Activated naive CD8-positive, alpha-beta T cell treated with anti-CD3 and anti-CD28 coated beads, Interleukin-2, amount 10 ng/mL, durations not matched to agents 7 days and 5 days (primary cell): ENCODE measurements at places on chromosomes 13 and 19.

DNA sequence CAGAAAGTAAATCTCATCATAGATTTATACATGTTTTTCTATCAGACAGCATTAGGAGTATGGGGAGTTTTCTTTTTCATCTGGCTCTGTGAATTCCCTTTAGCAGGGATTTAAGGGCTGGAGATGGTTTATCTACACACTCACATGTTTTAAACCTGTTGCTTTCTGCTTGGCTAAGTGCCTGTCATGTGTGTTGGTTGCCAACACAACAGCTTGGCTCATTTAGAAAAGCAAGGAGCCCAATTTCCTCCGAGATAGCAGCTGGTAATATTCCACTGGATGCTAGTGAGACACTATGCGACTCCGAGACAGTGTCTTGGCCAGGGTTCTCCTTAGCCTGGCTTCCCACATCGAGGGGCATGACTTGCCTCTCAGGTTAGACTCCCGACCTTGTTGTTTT lies 83.3 kb downstream of the KLF5 start:
- no peak for DNase-seq

DNA sequence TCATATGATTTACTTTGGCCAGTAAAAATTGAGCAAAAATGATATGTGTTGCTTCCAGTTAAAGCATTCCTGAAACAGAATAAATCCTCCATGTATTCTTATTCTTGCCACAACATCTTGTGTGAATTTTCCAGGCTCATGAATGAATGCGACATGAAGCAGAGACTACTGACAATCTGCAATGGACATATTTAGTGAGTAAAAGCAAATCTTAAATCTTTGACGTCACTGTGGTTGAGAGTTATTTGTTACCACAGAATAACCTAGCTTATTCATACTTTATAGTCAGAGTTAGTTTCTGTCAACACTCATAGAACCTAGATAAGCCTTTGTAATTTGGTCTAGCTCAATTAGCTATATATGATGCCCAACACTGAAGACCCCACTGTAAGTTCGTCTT lies 1443.1 kb downstream of the PCDH9 start:
- no peak for DNase-seq

DNA sequence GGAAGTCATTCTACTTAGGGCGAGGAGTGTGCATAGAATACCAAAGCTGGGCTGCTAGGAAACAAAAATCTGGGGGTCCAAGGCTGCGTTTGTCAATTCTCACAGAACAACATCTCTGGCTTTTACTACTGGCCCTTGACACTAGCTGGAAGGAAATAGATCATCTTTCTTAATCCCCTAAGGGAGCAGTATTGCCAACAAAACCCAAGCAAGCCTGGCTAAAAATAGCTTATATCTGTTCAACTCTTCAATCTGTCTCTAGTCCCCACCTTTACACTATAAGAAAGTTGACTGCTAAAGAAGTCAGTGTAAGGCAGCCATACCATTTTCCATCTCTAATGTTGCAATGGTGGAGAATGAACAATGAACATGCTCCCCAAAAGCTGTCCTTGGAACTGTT lies 107.8 kb upstream of the SPRY2 start:
- DNase-seq = no peak

DNA sequence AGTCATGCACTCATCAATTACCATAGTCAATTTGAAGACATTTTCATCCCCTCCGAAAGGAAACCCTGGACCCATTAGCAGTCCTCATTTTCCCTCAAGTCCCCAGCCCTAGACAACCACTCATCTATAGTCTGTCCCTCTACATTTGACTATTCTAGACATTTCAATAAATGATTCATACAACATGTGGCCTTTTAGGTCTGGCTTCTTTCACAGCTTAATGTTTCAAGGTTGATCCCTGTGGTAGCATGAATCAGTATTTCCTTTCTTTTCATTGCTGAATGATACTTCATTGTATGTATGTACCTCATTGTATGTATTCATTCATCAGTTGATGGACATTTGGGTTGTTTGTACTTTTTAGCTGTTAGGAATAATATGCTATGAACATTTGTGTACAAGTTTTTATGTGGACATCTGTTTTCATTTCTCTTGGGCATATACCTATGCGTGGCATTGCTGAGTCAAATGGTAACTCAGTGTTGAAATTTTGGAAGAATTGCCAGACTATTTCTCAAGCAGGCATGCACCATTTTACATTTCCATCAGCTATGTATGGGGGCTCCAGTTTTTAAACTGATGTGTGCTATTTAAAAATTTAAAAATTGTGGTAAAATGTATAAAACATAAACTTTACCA lies 18.4 kb downstream of the SPATA13 start:
- no peak for DNase-seq

- DNase-seq = no peak
Observed at GRCh38 chr19:23698711-23699520, 11.9 kb upstream of the ZNF675 start.
